ENCODE measurements at places on chromosomes 4 and X. TPM values are rescaled to one million over a fixed set of nuclear protein-coding genes. Genes with fewer than 3 reads are reported as not detected.

- peak; percentile 8 for DNase-seq
- no peaks in the 10 kb centered on the region for H3K4me1 ChIP-seq
- no peaks in the 10 kb centered on the region for H3K36me3 ChIP-seq
- no peak overlapping the region for H3K27ac ChIP-seq
Measured at GRCh38 chrX:68588602-68589371, 58.7 kb upstream of the STARD8 start.

DNA sequence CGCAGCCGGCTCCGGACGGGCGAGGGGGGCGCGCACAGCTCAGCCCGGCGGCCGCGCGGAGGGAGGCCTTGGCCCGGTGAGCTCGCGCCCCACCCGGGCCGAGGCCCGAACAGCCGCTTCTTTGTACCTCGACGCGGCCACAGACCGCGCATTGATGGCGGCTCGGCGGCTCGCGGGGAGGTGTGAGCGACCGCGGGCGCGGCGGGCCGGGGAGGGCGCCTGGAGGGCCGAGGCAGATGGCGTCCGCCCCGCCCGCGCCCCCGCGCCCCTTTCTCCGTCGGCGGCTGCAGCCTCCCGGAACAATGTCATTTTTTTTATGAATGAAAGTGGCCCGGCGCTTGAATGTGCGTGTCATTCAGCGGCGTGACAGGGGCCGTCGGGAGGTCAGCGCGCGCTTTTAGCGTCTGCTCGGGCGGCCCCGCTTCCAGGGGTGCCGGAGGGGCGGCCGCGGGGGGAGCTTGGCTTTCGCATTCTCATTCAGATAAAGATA, 1.8 kb downstream of the FGFR3 start:
- no peak overlapping the region for H3K4me3 ChIP-seq
- H3K27ac ChIP-seq, result no peak overlapping the region
- peaks cover 14% of the 10 kb centered on the region for H3K27me3 ChIP-seq

GRCh38 chrX:45445745-45446412, 245.2 kb upstream of the DIPK2B start:
- peak; percentile 82 for DNase-seq
- H3K27ac ChIP-seq, result peak overlapping the region; percentile 39
- peaks cover 13% of the 10 kb centered on the region for H3K4me1 ChIP-seq
- no peaks in the 10 kb centered on the region for H3K27me3 ChIP-seq
- no peaks in the 10 kb centered on the region for H3K36me3 ChIP-seq

- no peak overlapping the region for H3K27ac ChIP-seq
- H3K4me3 ChIP-seq, result no peak overlapping the region
- peak; percentile 64 for DNase-seq
- no peaks in the 10 kb centered on the region for H3K27me3 ChIP-seq
- H3K36me3 ChIP-seq, result peaks cover 19% of the 10 kb centered on the region
- peaks cover 29% of the 10 kb centered on the region for H3K4me1 ChIP-seq
Measured at GRCh38 chr4:47490550-47490949, 5.5 kb downstream of the ATP10D start.

DNA sequence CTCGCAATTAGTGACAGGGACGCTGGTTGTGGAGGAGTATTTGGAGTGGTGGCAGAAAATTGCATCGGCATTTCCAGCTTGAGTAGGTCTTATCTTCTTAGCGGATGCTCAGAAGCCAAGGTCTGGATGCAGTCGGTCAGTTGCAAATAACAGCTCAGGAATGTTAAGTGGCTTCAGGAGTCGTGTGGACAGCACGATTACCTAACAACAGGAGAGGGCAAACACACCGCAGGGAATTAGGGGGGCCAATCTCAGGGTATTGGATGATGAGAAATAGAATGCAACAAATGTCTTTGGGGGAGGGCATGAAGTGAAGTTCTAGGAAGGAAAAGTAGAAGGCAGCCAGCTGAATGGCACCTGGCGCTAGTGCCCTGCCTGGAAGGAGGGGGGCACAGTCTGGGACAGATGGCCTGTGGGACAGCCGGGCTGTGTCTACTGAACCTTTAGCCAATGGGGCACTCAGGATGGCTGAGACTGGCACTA, 11.8 kb downstream of the RASL11B start:
- no peaks in the 10 kb centered on the region for H3K36me3 ChIP-seq
- DNase-seq, result no peak
- no peak overlapping the region for H3K4me3 ChIP-seq
- no peaks in the 10 kb centered on the region for H3K27me3 ChIP-seq
- H3K4me1 ChIP-seq, result no peaks in the 10 kb centered on the region

The SPANXA2 gene
- total RNA-seq, result not detected

DNA sequence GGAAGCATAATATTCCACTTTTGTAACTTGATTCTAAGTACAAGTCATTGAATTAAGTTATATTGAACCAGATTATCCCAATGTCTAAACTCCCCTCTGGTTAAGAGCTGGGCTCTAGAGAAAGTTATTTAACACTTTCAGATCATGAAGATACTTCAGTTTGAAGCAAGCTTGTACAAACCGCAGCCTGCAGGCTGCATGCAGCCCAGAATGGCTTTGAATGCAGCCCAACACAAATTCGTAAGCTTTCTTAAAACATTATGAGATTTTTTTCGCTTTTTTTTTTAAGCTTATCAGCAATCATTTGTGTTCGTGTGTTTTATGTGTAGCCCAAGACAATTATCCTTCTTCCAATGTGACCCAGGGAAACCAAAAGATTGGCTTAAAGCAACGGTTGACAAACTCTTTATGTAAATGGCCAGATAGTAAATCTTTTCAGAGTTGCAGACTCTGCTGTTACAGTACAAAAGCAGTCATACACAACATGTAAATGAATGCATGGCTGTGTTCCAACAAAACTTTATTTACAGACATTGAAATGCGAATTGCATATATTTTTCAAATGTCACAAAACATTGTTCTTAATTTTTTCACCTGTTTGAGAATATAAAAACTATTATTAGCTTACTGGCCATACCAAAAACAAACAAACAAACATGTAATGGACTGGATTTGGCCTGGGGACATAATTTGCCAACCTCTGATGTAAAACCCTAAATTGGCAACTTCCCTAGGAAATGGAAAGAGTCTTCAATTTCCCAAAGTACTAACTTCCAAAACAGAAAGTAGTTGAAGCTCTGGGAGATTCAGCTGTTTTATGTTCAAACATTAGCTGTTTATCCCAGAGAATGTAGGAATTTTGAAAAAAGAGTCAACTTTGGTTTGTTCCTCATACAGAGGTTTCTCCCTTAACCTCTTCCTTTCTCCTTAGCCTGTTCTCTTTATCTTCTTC, 201.1 kb upstream of the MBNL3 start:
- H3K4me3 ChIP-seq, result no peak overlapping the region
- no peaks in the 10 kb centered on the region for H3K4me1 ChIP-seq
- no peaks in the 10 kb centered on the region for H3K27me3 ChIP-seq
- no peak for DNase-seq

The AR gene
- total RNA-seq, result 4.8 TPM

The SPARCL1 gene
- total RNA-seq, result not detected

The COL4A6 gene
- total RNA-seq, result not detected

The FAM184B gene
- not detected for total RNA-seq

The UCHL1 gene
- total RNA-seq, result 443 TPM

The CD38 gene
- total RNA-seq, result not detected

All from GM23248 (cell line).